ENCODE measurements at places on chromosomes 6 and 20.

GRCh38 chr6:8066108-8066507 is 1.9 kb upstream of the BLOC1S5 start:
- DNase-seq: no peak

DNA sequence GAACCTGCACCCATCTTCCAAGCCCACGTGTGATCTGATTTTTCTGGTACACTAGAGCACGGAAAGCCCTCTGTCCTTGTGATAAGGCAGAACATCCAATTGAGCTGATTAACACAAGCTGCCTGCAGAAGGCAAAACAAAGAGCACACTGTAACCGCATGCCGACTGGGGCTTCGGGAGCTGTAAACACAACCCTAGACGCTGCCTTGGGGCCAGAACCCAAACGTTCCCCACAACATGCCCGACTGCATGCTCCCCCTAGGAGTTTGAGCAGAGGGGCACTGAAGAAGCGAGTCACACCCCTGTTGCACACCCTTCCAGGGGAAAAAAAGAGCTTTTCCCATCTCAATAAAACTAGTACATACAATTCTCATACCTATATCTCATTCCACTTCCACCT is 470.7 kb downstream of the HTR1B start:
- no peak for DNase-seq

- DNase-seq: no peak
Measured at GRCh38 chr6:132084811-132085509, 133.8 kb upstream of the CCN2 start.

GRCh38 chr6:26159357-26160273 is 72.4 kb downstream of the HFE start:
- DNase-seq: no peak

DNA sequence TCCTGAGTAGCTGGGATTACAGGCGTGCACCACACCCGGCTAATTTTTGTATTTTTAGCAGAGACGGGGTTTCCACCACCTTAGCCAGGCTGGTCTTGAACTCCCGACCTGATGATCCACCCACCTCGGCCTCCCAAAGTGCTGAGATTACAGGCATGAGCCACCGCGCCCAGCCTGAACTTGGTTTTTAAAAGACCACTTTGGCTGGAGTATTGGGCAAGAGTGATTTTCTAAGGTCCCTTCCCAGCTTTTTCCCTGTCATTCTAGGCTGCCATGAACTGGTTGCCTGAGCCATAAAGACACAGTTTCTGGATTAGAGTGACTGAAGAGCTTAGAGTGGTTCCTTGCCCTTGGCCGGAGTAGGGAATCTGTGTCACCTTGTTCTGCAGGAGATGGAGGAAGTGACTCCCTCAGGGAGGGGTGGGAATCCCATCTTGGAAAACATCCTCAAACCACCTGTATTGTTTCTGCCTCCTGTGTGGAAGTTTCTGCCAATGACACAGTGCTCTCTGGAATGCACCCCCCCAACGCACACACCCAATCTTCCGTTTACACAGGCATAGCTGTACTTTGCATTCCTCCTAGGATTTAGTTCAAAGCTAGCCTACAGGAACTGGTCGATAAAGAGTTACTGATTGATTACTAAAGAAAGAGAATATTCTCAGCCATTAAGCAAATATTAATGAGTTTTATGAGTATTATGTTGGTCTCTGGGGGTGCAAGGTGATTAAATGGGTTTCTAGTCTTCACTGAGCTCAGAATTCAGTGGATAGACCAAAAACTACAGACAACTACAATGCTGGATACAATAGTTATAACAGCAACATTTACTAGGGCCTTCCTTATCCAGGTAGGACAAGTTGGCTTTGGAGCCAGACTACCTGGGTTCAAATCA is 18.2 kb downstream of the BCL2L1 start:
- DNase-seq: no peak

- DNase-seq: no peak
Measured at GRCh38 chr20:52799130-52799529, 173.0 kb upstream of the TSHZ2 start.

DNA sequence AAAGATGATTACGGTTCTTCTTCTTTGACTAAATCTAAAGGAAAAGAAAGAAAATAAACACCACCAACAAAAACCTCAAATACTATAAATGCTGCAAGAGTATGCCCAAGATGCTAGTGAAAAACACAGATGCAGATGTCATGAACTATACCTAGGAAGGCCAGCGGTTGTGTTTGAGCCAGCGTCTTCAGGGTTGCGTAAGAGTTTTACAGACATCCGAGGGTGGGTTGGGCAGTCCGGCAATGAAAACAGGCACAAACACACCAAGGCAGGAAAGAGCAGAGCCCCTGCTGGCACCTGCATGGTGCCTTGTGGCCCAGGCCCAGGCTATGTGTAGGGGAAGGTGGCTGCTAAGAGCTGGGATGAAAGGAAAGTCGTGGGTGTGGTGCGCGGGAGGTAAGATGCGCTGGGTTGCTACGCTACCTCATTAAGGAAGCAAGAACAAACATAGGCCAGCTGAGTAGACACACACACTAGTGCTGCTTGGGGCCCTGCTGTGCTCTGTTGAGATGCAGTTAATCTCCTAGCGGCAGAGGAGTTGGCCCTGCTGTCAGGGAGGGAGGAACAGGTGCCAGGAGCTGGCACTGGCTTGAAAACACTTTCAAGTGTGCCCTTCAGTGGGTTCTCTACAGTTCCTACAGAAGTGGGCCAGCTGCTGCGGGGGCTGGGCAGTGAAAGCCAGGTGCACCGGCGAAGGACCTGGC is 170.2 kb upstream of the PLN start:
- no peak for DNase-seq

DNA sequence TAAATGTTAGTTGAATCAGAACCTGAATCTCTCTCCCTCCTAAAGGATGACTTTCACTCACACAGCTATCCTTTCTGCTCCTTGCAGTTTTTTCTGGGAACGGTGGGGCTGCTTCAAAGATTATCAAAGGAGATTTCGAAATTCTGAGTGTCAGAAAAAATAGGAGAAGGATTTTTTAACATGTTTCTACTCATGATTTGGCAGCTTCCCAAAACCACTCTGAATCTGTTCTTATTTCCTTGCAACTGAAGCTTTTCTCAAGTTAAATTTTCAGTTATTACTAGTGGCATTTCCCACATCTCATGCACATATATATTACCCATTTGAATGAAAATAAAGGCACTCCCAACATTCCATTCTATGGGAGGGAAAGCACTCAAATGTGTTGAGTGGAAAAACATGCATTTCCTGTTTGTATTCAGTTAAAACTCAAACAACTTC is 123.6 kb downstream of the LCA5 start:
- DNase-seq: no peak

- no peak for DNase-seq
Measured at GRCh38 chr6:116335612-116336215, 35.0 kb upstream of the DSE start.

DNA sequence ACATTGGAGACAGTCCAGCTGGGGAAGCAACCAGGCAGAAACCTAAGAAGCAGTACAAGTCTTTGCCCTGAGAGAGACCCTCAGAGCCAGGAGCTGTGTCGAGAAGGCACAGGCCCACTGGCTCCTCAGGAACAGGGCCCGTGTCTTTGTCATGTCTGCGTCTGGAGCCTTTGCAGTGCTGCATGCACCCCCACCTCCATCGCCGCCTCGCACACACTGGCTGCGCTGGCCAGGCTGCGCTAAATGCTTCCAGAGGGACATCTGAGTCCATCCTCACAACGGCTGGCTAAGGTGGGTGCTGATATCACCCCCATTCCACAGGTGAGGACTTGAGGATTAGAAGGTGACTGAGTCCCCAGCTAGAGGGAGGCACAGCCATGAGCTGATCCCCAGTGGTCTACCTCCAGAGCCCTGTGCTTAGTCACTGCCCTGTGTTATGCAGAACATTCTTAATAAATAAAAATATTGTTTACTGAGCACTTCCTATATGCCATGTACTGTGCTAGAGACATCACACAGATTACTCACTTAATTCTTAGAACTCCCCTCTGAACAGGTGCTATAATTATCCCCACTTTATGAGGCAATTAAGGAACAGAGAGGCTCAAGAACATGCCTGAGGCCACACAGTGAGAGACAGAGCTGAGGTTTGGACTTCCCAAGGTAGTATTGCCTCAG is 27.6 kb downstream of the GABRR2 start:
- DNase-seq: no peak

- no peak for DNase-seq
Measured at GRCh38 chr6:19771753-19772336, 65.3 kb upstream of the ID4 start.

DNA sequence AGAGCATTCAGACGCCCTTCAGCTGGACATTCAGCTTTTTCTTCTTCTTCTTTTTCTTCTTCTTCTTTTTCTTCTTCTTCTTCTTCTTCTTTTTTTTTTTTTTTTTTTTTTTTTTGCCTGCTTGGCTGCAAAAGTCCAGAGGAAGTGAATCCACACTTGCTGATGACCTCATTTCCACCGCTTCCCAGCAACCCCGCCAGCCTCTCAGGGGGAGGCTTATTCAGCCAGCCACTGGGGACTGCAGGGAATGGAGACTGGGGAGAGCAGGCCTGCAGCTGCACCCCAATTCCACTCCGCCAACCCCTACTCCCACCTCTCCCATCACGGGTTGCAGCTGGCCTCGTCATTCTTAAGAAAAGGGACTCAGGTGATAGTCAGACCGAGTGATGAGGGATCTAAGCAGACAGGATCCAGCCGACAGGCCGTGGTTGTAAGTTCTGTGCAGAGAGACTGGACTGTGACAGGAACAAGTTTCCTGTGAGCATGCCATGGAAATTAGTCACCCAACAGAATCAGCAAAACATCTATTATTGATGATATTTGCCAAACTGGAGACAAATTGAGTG is 59.0 kb upstream of the QKI start:
- no peak for DNase-seq

GRCh38 chr6:156881687-156882629 is 104.8 kb downstream of the ARID1B start:
- DNase-seq: no peak

GRCh38 chr20:22773344-22773743 is 189.0 kb upstream of the FOXA2 start:
- no peak for DNase-seq

DNA sequence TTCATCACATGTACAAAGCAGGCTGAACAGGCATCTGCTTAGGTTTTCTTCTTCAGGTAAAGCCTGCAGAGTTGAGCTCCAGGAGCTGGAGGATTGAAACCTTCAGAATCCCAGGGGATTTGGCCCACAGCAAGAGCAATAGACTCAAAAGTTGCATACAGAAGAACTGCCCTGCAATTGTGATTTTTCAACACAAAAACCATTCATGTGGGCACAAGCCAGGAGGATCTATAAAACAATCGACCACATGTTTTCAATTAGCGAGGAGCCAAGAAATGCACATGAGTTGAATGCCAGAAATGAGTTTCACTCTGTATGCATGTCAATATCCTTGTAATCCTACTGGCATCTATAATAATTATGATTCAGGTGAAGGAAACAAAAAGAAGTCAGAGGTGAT is 576.4 kb downstream of the HDGFL1 start:
- no peak for DNase-seq

DNA sequence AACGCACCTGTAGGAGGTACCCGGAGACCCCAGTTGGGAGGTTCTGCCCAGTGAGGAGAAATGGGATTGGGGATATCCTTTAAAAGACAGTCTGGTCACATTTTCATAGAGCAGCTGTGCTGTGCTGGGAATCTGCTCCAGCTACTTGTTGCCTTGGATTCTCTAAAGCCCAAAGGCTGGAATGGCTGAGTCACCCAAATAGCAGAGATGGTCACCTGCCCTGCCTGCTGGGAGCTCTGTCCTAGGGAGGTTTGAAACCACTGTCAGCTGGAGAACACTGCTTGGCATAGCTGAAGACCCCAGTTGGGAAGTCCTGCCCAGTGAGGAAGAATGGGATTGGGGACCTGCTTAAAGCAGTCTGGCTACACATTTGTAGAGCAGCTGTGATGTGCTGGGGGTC is 34.8 kb upstream of the TFB1M start:
- DNase-seq: no peak

- DNase-seq: no peak
Measured at GRCh38 chr6:37244430-37245310, 12.9 kb upstream of the TBC1D22B start.

DNA sequence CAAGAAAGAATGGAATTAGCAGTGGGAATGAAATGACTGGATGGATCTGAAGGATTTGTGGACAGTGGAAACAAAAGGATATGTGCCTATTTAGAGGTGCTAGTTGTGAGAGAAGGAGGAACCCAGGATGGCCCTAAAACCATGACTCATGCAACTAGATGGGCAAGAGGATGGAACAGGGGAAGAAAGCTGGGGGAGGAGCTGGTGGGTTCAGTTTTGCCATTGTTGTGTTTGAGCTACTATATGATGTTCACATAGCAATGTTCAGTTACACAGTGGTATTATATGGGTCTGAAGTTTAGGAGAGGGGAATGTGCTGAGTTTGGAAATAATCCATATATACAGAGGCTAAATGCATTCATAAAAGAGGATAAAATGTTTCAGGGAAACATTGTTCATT is 125.7 kb upstream of the SSTR4 start:
- DNase-seq: no peak

DNA sequence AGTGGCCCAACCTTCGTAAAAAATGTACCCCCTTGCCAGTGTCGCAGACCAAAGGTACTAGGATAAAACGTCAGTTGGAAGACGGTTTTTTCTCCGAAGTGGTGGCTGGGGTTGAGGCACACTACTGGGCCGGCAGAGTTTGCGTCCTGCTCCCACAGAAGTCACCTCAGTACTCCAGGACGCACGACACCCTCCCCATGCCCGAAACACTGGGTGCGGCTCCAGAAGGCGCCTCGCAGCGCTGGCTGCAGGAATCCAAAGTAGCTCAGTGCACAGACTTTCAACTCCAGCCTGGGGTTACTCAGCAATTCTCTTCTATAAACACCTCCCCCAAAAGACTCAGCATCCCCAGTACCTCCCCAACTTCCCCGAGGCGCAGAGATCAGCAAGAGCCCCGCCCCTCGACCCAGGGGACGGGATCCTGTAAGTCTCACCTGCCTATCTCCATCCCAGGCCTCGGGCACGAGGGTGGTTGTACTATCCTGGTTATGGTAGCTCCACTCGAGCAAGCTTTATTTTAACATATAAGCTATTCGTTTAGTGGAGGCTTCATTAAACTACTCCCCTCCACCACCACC is 88.2 kb downstream of the ZFP64 start:
- DNase-seq: no peak
